Fibroblast of lung (primary cell): ENCODE measurements at places on chromosomes 1 and 21. TPM values are rescaled to one million over a fixed set of nuclear protein-coding genes. Genes with fewer than 3 reads are reported as not detected.

Gene FGR
- under 0.01 TPM in 1 of 2 replicates, not detected in the other for total RNA-seq

Gene LYPD8
- total RNA-seq, result 0.17 TPM in 1 of 2 replicates, not detected in the other

Gene ANXA9
- under 0.01 and 0.33 TPM in 2 replicates for total RNA-seq

Gene EPHA10
- total RNA-seq, result under 0.01 TPM in 2 replicates

Gene TTC22
- not detected in 2 replicates for total RNA-seq

Gene TNFRSF18
- total RNA-seq, result 0.77 and 1.3 TPM in 2 replicates

Gene SLC6A17
- under 0.01 TPM in 1 of 2 replicates, not detected in the other for total RNA-seq

Gene OPN3
- total RNA-seq, result 20.3 and 32.5 TPM in 2 replicates

Gene PTAFR
- total RNA-seq, result under 0.01 TPM in 2 replicates

Gene ATP1A4
- total RNA-seq, result 0.26 TPM in 1 of 2 replicates, not detected in the other

Gene PPIAL4G
- not detected in 2 replicates for total RNA-seq

Gene CYP4A11
- not detected in 2 replicates for total RNA-seq

Gene S100A7A
- not detected in 2 replicates for total RNA-seq

Gene PLA2G2D
- total RNA-seq, result not detected in 2 replicates

Gene OR2T35
- not detected in 2 replicates for total RNA-seq

Gene IPP
- total RNA-seq, result 10.3 and 15.2 TPM in 2 replicates

Gene HSD3B1
- total RNA-seq, result not detected in 2 replicates

Gene ASPM
- total RNA-seq, result 1.8 and 9.7 TPM in 2 replicates

Gene SERTAD4
- total RNA-seq, result under 0.01 and 0.17 TPM in 2 replicates

Gene ZNF695
- total RNA-seq, result 1.0 and 2.6 TPM in 2 replicates

Gene CHIA
- not detected in 2 replicates for total RNA-seq

Gene NHLH1
- total RNA-seq, result not detected in 2 replicates

Gene FAM110D
- not detected in 2 replicates for total RNA-seq

Gene TMEM59
- 217 and 431 TPM in 2 replicates for total RNA-seq

Gene MANEAL
- total RNA-seq, result 0.26 and 0.50 TPM in 2 replicates

Gene NBPF10
- 5.1 and 5.4 TPM in 2 replicates for total RNA-seq

Gene SPRR2A
- not detected in 2 replicates for total RNA-seq

Gene LRRC53
- total RNA-seq, result not detected in 2 replicates

Gene OR10T2
- total RNA-seq, result not detected in 2 replicates

Gene HCRTR1
- not detected in 2 replicates for total RNA-seq

Gene TSPEAR
- not detected in 2 replicates for total RNA-seq

Gene TGFB2
- total RNA-seq, result 13.6 and 13.9 TPM in 2 replicates

Gene SCYL3
- 10.8 and 11.7 TPM in 2 replicates for total RNA-seq

Gene ARHGEF16
- total RNA-seq, result under 0.01 and 0.17 TPM in 2 replicates

Gene NCF2
- 0.77 and 2.6 TPM in 2 replicates for total RNA-seq

Gene NBPF20
- total RNA-seq, result 1.3 and 2.8 TPM in 2 replicates

Gene TMEM269
- total RNA-seq, result 0.17 TPM in 1 of 2 replicates, not detected in the other

Gene INPP5B
- total RNA-seq, result 42.1 and 55.0 TPM in 2 replicates

Gene DAB1
- 0.17 and 0.26 TPM in 2 replicates for total RNA-seq

Gene DNAJC11
- total RNA-seq, result 29.0 and 35.2 TPM in 2 replicates

Gene CCDC27
- total RNA-seq, result not detected in 2 replicates

Gene HSPA6
- 0.51 and 2.3 TPM in 2 replicates for total RNA-seq

Gene CSTB
- total RNA-seq, result 9.8 and 24.8 TPM in 2 replicates

Gene SHISA4
- total RNA-seq, result 15.4 and 27.1 TPM in 2 replicates

Gene LCE2C
- total RNA-seq, result not detected in 2 replicates

Gene SH3BGRL3
- 12.8 and 39.6 TPM in 2 replicates for total RNA-seq

Gene TMOD4
- total RNA-seq, result not detected in 2 replicates

Gene ADCY10
- under 0.01 and 0.17 TPM in 2 replicates for total RNA-seq

Gene PDZK1
- 0.26 and 1.5 TPM in 2 replicates for total RNA-seq

Gene GBP6
- total RNA-seq, result under 0.01 TPM in 1 of 2 replicates, not detected in the other

Gene FCRL2
- total RNA-seq, result not detected in 2 replicates
